ENCODE measurements at places on chromosomes 4 and X.

- DNase-seq = no peak
Observed at GRCh38 chr4:115906428-115906827, 793.0 kb upstream of the NDST4 start.

DNA sequence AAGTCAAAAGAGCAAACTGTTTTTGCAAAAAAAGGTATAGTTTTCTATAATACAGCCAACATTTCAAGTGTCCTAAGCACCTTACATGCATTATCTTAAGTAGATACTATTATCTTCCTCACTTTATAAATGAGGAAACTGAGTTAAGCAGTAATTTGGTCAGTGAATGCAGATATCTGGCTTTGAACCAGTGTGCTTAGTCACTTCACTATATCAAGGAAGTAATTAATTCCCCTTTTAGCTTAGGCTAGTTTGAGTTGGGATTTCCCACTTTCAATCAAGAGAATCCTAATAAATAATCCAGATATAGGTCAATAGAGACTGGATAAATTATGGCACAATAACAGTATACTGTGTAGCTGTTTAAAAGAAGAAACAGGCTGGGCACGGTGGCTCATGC, 14.8 kb downstream of the SPINK2 start:
- no peak for DNase-seq

DNA sequence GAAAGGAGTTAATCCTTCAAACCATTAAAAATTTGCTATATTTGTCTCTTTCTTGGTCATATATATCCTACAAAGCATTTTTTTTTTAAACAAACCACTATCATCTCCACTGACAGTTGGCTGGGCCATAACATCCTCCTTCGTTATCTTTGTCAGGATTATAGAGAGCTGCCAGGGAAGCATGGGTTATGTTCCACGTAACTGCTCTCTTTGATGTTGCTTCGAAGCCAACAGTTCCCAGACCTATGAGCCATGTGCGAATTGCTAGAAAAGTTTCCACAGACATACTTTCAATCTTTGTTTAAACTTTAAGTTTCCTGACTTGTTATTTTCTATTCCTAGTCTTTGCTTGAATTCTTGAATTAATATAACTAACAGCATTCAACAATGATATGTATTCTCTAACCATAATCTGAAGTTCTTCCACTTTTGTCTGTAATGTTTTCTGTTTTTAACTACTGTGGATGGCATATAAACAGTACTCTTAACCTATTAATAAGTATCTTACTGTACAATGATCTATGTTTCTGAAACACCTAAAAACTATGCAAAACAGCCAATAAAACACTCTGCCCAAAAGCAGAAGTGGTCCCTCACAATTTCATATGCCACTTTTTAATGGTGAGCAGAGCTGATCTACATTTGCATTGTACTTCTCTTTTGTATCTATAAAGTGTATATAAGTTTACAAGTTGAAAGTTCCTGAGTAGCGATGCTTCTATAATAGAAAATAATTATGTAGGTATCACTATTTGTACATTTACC, 37.9 kb downstream of the EREG start:
- DNase-seq = no peak

DNA sequence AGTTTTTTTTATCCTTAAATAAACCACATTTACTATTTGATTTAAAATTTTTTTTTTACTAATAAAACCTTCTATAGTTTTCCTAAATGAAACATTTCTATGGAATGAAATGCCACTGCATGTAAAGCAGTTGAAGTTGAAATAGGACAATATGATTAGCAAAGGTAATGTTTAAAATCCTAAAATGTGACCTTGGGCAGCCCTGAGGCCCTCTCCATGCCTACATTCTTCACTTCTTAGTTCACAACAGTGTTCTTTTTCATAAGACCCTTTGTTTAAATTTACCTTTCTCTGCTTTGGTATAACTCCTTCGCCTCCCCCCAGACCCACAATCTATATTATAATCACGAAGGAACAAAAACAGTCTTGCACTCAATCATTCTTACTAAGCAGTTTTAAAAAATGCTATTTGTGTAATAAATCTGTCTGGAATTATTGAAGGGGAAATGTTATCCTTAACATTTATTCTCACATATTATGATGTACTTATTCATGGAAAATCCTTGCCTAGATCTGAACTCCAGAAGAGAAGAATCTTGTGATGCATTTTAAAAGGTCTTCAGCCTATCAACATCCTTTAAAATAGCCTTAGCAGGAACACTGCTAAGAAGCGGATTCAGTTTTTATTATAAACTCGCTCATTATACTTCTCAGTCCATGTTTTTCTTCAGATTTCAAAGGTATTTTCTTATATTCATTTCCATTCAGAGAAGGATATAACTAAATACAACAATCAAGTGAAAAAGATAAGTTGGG, 124.6 kb upstream of the NAP1L5 start:
- no peak for DNase-seq

GRCh38 chr4:101009471-101009870, 337.9 kb downstream of the PPP3CA start:
- DNase-seq = no peak

DNA sequence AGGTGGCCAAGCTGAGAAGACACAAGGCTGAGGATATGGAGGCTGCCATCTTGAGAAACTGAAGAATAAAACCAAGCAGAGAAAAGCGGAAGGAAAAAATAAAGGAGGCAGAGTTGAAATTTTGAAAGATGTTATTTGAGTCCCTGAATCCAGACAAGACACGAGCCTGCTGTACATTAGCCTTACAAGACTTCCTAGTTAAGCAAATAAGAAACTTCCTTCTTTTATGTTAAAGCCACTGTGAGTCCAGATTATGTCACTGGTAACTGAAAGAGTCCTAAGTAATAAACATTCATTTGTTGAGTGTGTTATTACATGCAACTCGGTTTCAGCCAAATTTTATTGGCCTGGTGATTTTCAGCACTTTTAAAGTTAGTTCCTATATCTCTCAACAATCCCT, 30.4 kb downstream of the DRD5 start:
- no peak for DNase-seq

Data from amygdala (tissue), 56 donors.